ENCODE measurements at places on chromosomes 13 and 19.

GRCh38 chr13:114130837-114131582 is 1.4 kb downstream of the RASA3 start:
- DNase-seq: peak; percentile 52

GRCh38 chr13:46731535-46731934 is 65.4 kb downstream of the ESD start:
- no peak for DNase-seq

GRCh38 chr19:30236587-30236986 is 135.6 kb upstream of the ZNF536 start:
- DNase-seq: no peak

- no peak for DNase-seq
Observed at GRCh38 chr19:56119582-56119978, 1.5 kb downstream of the ZNF787 start.

GRCh38 chr19:46066471-46066870 is 25.7 kb upstream of the IGFL4 start:
- DNase-seq: peak; percentile 67

GRCh38 chr19:18978616-18979015 is 37.6 kb upstream of the HOMER3 start:
- DNase-seq: no peak

GRCh38 chr19:45253396-45254027 is 2.4 kb downstream of the MARK4 start:
- no peak for DNase-seq

All from inflammatory macrophage treated with lipopolysaccharide for 1 hour (primary cell).